ENCODE measurements at places on chromosomes 1 and 21.

DNA sequence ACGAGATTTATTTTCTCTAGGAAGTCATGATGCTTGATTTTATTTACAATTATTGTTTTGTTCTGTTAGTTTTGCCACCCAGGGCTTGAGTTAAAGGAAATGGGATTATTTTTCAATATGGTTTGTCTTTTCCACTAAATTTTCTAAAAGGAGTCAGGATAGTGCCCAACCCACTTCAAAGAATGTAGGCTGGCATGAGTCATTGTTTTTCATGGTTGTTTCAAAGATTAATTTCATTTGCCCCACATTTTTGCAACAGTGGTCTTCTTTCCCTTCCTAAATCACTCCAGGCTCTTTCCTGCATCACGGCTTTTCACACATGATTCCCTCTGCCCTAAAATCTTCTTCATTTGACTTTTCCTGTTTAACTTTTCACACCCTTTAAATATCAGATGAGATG, 2.5 kb downstream of the SLAMF6 start:
- DNase-seq: no peak

GRCh38 chr1:112522621-112523020, 13.9 kb downstream of the WNT2B start:
- DNase-seq: no peak

GRCh38 chr1:44294588-44295007, 60.5 kb downstream of the ERI3 start:
- no peak for DNase-seq

GRCh38 chr1:200029035-200029821, 1.7 kb downstream of the NR5A2 start:
- no peak for DNase-seq

DNA sequence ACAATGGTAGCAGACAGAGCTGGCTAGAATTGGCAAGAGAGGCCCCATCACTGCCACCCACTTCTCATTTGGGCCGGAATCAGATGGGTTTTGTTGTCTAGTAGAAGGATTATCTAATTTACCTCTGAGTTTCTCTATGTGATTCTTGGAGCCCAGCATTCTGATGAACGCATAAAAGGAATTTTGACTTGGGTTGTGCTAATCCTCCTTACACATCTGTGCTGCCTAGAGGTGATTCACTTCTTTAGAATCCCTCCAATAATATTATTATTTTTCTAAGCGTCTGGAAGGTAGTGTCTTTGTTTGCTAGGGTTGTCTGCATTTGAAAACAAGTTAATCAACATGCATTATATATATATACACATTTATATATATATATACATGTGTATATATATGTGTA, 118.1 kb downstream of the RUNX1 start:
- no peak for DNase-seq

- no peak for DNase-seq
Measured at GRCh38 chr1:165924117-165924516, 96.7 kb downstream of the UCK2 start.

DNA sequence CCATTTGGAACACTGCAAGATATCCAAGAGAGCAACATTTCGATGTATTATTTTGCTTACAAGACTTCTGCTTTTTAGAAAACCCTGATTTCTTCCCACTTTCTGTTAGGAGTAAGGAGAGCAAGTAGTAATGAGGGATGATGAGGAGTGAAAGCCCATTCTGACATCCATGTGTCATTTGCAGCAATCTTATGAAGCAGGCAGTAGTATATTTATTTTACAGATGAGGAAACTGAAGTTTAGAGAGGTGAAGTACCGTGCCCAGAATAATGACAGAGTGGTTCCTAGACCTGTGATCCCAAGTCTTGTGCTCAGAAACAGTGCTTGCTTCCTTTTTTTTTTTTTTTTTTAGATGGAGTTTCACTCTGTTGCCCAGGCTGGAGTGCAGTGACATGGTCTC, 7.1 kb upstream of the ZSCAN20 start:
- DNase-seq: no peak

DNA sequence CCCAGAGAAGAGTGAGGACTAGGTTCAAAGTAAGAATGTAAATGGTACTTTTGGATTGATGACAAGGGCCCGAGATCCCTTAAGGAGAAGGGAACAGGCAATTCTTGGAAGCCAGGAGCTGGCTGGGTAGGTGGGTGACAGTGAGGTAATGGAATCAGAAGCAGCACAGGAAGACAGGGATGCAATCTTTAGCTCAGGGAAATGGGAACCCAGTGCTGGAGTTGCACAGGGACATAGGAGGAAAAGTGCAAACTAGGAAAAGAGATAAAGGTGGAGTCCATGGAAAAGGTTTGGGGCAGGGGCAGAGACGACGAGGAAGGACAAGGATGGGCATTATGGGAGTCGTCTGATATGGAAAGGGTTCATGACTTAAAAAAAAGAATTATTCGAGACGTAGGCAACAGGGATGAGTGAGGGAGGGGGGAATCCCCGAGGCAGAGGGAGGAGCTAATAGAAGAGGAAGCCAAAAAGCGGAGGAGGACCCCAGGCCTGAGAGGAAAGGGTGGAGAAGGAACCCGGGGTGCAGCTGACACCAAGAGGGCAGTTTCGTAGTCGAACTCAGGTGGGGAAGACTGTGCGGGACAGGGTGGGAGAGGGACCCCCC, 495 bp downstream of the PI4KB start:
- peak; percentile 68 for DNase-seq

DNA sequence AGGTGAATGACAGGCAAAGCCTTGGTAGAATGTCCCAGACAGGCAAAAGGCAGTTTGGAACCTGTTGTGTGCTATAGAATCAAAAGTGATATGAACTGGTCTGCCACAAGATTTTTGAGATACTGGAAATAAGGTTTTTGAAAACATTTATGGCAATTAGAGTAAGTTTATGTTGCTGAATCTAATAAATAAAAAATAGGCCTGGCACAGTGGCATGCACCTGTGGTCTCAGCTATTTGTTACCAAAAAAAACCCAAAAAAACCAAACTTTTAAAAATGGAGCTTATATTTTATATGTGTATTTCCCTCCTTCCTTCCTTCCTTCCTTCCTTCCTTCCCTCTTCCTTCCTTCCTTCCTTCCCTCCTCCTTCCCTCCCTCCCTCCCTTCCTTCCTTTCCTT, 76.4 kb upstream of the ARTN start:
- no peak for DNase-seq

Measured in stimulated activated CD4-positive, alpha-beta T cell treated with anti-CD3 and anti-CD28 coated beads, Interleukin-4, amount 100 ng/mL, for 24 hours (primary cell).